ENCODE measurements at places on chromosomes 3 and 15.

GRCh38 chr3:152621967-152622810 is 212.7 kb upstream of the P2RY1 start:
- DNase-seq: no peak

DNA sequence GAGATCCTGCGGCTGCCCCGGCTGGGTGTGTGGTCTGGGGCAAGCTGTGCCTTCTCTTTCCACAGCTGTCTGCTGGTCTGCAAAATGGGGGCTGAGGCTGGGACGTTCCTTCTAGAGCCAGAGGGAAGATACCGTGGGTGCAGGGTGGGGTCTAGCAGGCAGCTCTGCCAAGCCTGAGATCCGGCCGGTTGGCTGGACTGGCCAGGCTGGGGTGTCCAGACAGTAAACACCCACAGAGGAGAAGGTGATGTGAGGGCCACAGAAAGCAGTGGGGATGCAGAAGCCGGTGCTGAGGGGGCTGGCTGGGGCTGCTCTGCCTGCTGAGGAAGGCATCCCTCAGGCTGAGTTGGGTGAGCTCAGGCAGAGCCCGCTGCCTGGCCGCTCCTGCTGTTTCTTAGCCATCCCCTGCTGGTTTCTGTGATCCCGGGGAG is 46.1 kb downstream of the FBLN2 start:
- no peak for DNase-seq

DNA sequence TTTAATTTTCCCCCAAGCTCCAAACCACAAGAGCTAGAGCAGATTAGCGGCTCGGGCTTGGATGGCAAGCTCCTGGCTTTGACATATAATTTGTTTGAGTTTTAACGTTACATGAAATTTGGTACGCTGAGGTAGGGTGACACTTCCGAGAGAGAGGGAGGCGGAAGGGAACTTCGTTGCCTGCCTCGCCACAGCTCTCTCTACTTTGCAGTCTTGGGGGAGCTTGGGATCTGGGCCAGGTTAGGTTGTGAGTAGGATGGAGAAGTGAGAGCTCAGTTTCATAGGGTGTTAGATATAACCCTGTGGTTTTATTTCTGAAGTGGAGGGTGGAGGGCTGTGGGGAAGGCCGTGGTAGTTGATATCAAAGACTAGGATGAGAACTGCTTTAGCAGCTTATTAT is 39.7 kb downstream of the LRTM1 start:
- no peak for DNase-seq

DNA sequence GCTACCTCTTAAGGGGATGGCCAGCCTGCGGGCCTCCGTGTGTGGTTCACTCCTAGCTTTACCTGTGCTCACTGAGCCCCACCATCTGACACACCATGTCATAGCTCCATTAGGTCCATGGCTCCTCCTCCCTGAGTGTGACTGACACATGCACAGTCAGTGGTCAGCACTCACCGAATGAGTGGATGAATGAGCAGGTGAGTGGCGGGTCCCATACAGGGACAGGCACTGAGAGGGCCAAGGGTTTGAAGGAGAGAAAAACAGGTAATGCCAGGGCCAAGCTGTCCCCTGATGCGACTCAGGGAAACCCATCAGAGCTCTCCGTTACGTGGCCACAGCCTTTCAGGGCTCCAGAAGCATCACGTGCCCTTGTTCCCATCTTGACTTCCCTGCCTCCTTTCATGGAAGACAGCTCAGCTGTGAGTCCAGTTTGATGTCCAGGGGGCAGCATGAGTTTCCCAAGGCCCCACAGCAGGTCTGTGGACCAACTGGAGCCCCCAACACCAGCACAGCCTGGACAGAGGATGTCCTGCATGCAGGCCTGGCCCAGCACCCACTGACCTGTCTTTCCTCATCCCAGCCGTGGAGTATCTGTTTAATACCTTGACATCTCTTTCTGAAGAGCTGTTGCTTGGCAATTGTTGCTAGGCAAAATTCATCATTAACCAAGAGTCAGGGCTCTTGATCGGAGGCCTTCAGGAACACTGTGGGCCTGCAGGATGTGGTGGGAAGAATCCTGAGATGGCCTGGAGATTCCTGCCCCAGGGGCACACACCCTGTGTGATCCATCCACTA is 84.4 kb downstream of the PLXNA1 start:
- DNase-seq: no peak

- no peak for DNase-seq
These were observed 97.7 kb downstream of the CD47 start for GRCh38 chr3:107992976-107993684.

DNA sequence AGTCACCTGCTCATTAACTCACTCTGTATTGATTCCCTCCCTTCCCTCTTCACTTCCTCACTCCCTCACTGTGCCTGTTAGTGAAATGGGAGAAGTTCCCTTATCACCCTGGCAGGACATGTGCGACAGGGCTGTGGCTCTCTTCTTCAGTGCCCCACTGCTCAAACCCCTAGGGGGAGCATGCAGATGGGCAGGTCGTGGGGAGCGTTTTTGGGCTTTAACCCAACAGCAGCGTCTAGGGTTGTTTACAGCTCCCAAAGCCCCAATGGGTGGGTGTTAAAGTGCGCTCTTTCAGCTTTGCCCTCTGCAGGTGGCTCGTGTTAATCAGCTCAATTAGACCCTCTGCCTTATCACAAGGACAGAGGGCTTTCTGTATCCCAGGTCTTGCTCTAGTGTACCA is 447.8 kb upstream of the PROK2 start:
- no peak for DNase-seq

- no peak for DNase-seq
These were observed at the start of gene TNNC1 for GRCh38 chr3:52453496-52454249. TNNC1 (minus strand) TSS chr3:52454041; CDS start chr3:52454015, 26 bp downstream.

DNA sequence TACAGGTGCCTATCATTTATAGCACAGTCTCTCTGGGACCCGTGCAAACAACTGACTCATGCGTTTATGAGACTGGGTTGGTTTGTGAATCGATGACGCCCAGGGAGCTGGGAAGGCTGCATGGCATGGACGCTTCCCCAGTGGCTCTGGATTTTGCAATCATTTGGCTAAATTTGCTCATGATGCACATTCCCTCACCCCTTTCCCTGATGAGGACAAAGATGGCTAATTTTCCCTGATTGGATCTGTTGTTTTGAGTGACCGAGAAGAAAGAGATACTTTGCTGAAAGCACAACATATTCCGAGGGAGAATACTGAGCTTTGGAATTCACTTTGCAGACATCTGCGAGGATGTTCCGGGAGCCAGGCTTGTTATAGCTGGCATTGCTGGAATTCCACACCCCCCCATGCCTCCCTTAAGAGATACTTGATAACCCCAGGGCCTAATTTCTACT is 51.1 kb downstream of the CGNL1 start:
- DNase-seq: no peak

DNA sequence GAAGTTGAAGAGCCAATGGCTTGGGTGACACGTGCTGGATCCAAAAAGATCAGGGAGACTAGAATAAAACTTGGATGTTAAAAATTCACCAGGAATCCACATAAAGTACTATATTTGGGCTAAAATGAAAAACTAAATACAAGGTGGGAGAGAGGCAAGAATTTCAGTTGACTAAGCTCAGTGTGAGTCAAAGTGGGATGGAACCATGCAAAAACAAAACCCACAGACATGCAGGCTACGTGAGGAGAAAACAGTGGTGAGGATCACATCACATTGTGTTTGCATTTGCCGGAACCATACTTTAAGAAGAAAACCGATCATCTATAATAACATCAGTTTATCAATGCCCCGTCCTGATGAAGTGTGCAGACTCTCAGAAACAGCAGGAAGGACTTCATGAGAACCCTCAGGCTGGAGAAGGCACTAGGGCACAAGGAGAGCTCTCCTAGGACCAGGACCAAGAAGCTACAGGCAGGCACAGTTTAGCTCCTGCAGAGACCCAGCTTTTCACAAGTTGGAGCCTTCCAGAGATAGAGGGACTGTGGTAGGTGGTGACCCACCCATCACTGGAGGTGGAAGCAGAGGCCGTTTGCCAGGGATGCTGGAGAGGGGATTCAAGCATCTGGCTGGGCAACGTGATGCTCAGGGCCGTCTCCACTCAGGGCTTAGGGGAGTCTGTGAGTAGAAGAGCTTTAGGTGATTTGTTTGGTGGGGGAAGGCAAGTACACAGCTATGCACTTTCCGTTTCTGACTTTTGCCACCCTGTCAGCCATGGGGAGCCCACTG is 29.0 kb upstream of the NR2E3 start:
- no peak for DNase-seq

- DNase-seq: no peak
These were observed 74.9 kb upstream of the EPHA3 start for GRCh38 chr3:89032346-89033013.

DNA sequence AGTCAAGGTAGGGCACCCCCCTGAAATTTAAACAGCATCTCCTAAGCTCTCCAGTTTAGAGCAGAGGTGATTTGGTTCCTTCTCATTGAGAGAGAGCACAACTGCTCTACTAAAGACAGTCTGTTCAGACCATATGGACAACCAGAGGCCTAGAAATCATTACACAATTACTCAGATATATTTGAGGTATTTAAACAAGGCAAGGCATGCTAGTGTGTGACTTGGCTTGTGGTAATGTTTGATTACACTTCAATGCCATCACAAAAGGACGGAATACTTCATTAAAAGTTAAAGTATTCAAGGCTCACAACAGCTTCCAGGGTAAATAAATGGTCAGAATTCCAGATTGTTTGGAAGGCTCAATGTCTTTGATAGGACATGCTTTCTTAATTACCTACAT is 110.2 kb downstream of the LRTM1 start:
- no peak for DNase-seq

GRCh38 chr3:16665282-16665741 is 60.1 kb upstream of the DAZL start:
- no peak for DNase-seq

DNA sequence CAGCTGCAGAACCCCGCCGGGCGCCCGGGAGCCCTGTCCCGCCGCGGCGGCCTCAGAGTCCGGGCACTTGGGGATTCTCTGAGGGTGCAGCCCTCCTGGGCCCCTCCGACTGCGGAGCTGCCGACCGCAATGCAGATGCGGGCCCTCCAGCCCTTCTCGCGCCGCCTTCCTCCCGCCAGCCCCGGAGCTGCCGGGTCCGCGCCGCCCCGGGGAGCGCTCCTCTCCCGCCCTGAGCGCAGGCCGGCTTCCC is 320 bp upstream of the ACAN start:
- DNase-seq: no peak

GRCh38 chr3:33883538-33883950 is 85.1 kb downstream of the PDCD6IP start:
- DNase-seq: no peak

DNA sequence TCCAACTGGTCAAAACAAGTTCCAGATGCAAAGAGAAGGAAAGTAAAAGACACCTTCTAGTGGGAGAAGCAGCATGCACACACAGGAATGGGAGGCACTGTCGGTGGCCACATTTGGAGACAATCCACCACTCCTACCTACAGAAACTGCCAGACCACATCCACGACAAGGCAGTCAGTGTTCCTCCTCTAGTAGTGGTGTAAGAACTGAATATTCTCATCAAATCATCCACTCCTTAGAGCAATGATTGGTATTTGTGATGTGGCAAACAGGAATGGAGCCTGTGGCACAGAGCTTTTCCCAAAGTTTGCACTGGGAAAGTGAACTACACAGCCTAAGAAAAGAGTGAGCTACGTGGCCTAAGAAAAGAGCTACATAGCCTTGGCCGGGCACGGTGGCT is 5.1 kb upstream of the SPINT1 start:
- DNase-seq: no peak

DNA sequence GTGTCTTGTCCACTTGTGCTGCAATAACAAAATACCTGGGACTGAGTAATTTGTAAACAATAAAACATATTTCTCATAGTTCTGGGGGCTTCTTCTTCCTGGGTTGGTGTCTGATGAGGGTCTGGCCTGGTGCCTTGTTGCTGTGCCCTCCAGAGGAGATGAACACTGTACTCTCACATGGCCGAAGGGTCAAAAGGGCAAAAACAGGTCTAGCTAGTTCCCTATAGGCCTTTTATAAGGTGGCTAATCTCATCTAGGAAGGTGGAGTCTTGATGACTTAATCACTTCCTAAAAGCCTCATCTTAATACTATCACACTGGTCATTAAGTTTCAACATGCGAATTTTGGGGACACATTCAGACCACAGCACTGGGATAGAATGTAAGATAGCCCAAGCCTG is 228.4 kb downstream of the TLE3 start:
- DNase-seq: no peak

DNA sequence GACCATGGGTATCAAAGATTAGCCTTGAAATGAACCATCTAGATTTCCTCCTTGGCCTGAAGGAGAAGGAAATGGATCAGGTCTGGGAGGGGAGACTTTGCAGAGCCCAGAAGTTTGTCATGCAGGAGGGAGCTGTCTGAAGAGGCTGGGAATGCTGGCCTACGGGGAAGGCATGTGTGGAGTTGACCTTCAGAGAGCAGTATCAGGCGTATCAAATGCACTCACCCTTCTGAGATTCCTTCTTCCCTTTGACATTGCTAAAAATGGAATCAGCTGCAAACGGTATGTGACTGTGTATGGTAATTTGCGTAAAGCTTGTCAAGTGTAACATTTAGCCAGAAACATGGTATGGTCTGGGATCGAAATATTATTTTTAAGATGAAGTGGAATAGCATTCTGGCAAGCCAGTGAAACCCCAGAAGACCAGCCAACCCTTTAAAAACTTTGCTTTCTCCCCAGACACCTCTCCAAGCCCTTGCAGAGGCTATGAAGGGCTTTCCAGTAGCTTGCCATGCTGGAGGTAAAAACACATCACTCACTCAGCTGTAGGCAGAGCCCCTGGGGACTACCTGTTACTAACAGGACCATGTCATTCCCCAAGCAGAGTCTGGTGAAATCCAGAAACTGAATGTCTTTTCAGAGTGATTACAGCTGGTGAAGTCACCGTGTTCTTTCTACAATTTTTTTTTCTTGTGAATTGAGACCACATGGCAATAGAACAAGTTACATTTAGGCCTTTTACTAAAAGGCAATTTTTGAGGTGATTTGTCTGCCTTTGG is 174.7 kb upstream of the SLC24A5 start:
- no peak for DNase-seq

- DNase-seq: no peak
These were observed 78.4 kb downstream of the RFX7 start for GRCh38 chr15:56165234-56165633.

DNA sequence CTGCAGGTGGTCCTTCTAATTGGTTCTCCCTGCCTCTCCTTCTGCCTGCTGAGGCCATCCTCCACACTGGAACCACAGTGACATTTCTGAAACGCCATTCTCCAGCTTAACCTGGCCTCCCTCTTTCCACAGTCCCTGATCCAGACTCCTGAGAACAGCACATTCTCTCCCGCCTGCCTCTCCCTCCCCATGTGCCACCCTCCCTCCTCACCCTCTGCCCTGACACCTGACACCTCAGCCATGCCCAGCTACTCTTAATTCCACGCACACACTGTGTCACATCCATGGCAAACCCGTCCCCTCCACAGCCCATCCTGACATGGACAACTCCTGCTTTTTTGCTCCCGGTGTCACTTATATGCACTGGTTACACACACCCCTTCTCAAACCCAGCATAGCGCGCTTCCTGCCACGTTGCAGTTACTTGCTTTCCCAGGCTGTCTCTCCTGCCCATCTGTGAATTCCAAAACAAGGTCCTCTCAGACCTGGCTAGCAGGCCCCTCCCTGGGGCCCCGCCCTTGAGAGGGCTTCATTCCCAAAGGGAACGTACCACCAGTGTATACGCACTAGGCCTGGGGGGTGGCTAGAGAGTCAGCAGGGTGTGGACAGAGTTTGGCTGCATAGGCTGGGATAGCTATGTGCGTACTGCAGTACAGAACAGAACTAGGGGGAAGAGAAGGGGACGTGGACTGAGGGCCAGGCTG is 92.7 kb upstream of the BLM start:
- no peak for DNase-seq

GRCh38 chr15:81165535-81165934 is 31.1 kb upstream of the IL16 start:
- DNase-seq: no peak
